Lower leg skin (tissue), 4 donors: ENCODE measurements at places on chromosomes 12 and 14. TPM values are rescaled to one million over a fixed set of nuclear protein-coding genes. Genes with fewer than 3 reads are reported as not detected.
A peak's percentile ranks its signal among the peaks of the same experiment; 100 is the strongest.

The PLEKHG7 gene
- not detected for total RNA-seq

The ANKRD33 gene
- not detected for total RNA-seq

The ALDH6A1 gene
- 37.5 TPM for total RNA-seq

The WDR20 gene
- total RNA-seq, result 50.8 TPM

The FLRT2 gene
- total RNA-seq, result 11.5 TPM

The CLEC4E gene
- total RNA-seq, result 0.78 TPM

The C12orf50 gene
- total RNA-seq, result not detected

The PTPRQ gene
- total RNA-seq, result 0.08 TPM

- no peak for DNase-seq
Observed at GRCh38 chr14:87901652-87902051, 91.3 kb downstream of the GALC start.

- DNase-seq, result no peak
Observed at GRCh38 chr12:130982565-130983225, 29.0 kb downstream of the ADGRD1 start.

DNA sequence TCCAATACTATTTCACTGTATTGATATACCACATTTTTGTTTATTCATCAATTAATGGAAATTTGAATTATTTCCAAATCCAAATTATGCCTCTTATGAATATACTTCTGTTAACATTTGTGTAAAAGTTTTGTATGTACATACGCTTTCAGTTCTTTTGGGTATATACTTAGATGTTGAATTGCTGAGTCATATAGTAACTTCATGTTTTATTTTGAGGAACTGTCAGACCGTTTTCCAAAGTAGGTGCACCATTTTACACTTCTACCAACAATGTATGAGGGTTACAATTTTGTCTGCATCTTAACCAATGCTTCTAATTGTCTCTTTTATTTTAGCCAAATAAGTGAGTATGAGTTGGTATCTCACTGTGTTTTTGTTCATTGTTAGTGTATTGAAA, 10.2 kb upstream of the CCER1 start:
- no peak for DNase-seq

GRCh38 chr12:46503637-46504175, 131.1 kb upstream of the SLC38A2 start:
- no peak for DNase-seq

DNA sequence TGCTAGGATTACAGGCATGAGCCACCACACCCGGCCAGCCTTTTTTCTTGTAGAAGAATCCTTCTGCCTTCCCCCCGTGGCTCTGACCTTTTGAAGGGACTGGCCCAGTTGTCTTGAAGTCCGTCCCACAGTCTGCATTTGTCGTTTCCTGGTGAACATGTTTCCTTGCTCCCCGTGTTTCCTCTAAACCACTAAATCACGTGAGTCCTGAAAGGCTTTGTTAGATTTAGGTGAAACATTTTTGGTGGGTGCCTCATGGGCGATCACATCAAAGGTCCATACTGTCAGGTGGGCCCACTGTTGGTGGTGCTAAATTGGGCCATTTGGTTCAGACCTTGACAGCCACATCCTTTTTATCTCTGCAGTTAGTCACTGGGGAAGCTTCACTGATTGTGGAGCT, 26.3 kb downstream of the MLXIP start:
- no peak for DNase-seq

DNA sequence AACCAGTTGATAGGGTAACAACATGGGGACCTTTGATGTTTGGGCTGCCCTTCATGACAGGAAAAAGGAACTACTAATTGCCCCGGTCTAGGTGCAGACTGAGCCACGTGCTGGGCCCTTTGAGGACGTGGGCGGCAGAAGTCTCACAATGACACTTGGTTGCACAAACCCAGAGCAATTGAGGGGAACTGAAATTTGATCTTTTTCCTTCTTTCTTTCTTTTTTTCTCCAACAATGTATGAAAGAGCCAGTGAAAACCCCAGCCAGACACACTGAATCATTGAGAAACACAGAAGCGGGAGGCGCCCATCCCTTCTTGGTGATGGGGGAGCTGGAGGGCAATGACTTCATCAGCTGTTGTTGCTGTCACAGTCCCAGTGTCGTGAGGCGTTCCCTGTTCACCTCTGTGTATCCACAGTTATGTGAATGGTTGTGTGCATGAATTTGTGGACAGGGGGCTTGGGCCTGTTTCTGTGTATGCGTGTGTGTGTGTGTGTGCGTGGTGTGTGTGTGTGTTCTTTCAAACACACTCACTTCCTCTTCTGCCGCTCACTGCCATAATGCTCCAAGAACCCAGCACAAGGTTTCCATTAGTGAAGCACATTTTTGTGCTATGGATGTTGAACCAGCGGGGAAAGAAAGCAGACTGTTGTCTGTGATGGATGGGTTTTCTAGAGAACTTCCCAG, 137.5 kb upstream of the CCND2 start:
- DNase-seq, result peak; percentile 78

- no peak for DNase-seq
Observed at GRCh38 chr14:58160561-58160960, 8.5 kb upstream of the ARMH4 start.

GRCh38 chr12:44118946-44119345, 283.1 kb downstream of the TMEM117 start:
- no peak for DNase-seq

DNA sequence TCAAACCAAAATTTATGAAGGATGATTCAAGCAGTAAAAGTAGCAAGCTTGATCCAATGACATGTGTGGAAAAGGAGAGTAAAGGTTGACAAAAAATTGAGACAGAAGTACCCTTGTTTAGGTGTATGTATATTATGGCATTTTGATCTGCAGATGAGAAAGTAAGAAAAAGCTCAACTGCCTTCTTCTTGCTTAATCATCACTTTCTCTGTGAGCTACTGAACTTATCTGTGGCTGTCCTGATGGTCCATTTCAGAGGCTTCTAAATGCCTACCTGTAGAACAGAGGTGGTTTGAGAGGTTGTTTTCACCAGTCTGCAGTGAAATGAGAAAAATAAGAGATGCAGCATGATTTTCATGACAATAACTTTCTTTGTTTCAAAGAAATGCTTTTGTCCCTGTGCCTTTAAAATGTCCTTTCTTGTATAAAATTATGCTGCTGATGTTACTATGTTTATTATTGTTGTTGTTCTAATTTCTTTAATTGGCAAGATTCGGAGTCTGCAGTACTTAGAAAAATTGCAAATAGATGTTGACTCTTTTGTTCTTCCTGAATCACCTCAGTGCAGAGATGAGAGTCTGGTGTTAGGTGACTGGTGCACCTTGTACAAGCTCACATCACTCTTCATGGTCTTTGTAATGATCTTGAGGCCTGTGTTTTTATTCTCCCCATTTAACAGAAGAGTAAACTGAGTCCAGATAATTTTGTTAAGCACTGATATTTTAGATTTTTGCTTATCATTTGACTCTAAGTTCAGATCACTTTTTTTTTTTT, 821.9 kb downstream of the VRK1 start:
- no peak for DNase-seq

GRCh38 chr12:42588524-42589464, 752 bp downstream of the PRICKLE1 start:
- peak; percentile 88 for DNase-seq

- no peak for DNase-seq
Observed at GRCh38 chr14:67429510-67430205, 17.7 kb upstream of the PLEK2 start.

- no peak for DNase-seq
Observed at GRCh38 chr12:120853188-120853587, 51.0 kb downstream of the SPPL3 start.

GRCh38 chr14:39988939-39989338, 556.7 kb upstream of the FBXO33 start:
- no peak for DNase-seq

DNA sequence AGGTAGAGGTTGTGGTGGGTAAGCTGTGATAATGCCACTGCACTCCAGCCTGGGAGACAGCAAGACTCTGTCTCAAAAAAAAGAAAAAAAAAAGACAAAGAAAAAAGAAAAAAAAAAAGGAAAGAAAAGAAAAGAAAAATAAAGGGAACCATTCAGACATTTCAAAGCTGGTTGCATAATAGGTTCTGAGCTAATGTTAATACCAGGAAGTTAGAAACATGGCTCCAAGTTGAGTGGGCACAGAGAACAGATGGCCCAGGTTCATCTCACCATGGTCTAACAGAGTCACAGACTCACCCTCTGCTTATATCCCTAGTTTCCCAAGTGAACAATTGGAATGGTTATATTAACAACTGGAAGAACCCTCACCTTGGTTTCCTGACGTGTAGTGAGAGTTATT, 17.4 kb upstream of the ZDHHC17 start:
- no peak for DNase-seq

- no peak for DNase-seq
Observed at GRCh38 chr12:47124451-47124850, 44.7 kb upstream of the AMIGO2 start.
